ENCODE measurements at places on chromosomes 2 and 18.

DNA sequence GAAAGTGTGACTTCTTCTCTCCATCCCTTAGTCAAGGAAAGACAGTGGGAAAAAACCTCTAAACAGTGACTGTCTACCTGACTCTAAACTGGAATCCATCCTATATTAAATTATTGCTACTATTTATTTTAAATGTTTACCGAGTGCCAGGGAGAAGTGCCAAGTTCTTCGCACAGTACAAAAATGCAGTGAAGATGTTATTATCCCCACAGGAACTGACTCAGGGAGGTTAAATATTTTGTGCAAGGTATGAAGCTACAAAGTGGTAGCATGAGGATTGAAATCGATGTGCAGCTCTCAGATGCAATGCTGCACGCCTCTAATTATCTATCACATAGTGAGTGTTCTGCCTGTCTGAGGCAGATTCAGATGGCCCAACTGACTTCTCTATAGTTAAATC is 91.1 kb downstream of the MEP1B start:
- no peak for DNase-seq

- DNase-seq, result no peak
Observed at GRCh38 chr2:200193791-200194190, 112.7 kb upstream of the SPATS2L start.

GRCh38 chr2:133142087-133142486 is 426.2 kb downstream of the NCKAP5 start:
- no peak for DNase-seq

DNA sequence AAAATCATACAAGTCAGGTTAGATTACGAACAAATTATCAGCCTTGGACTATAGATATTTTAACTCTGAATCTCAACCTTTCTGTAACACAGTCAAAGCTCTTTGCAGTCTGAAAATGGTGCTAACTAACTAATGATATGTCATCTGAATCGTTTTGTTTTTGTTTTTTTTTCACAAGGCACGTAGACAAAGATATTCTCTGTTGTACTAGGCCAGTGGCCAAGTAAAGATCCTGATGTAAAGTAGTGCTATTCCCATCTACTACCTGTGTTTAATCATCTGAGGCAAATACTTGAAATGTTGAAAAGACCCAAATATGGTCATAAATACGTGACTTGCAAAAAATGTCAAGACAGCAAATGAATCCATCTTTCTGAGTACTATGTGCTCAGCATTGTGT is 65.7 kb downstream of the REL start:
- DNase-seq, result no peak

DNA sequence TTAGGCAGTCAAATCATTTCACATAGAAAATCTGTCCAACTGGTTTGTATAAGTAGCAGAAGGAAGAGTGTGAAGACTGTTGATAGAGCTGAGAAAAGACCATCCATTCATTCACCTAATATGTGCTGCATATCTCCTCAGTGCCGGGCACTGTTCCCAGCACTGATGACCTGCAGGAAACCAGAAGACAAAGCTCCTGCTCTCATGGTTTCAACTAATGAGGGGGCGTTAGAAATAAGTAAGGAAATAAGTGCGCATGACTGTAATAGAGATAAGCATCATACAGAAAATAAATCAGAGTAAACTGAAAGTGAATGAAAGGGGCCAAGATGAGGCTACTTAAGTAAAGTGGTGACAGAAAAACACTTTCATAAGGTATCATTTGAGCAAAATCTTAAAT is 427.5 kb upstream of the CDH20 start:
- DNase-seq, result no peak

DNA sequence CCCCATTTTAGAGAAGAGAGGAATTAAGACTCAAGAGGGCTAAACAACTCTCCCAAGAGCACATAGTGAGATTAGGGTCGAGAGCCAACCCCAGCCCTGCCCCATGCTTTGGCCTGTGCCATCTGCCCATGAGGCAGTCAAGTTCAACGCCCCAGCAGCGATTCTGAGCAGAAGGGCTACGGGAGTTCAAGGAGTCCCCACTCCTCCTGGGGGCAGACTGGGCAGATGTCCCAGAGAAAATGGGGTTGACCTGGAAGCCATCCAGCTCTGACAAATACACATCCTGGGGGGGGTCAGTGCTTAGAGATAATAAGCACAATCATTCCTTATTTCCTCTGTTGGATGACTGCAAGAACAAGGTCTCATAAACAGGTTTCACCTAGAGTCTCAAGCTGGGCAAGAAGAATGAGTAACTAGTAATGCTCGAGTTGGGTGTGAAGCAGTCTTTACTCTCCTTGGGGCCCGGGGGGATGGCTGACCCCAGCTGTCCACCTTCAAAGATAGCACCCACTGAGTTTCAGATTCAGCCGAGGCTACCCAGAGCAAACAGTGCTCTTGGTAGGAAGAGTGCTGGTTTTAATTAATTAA is 716.4 kb downstream of the RNF144A start:
- no peak for DNase-seq

- DNase-seq, result no peak
Observed at GRCh38 chr2:239355139-239355538, 45.7 kb downstream of the HDAC4 start.

DNA sequence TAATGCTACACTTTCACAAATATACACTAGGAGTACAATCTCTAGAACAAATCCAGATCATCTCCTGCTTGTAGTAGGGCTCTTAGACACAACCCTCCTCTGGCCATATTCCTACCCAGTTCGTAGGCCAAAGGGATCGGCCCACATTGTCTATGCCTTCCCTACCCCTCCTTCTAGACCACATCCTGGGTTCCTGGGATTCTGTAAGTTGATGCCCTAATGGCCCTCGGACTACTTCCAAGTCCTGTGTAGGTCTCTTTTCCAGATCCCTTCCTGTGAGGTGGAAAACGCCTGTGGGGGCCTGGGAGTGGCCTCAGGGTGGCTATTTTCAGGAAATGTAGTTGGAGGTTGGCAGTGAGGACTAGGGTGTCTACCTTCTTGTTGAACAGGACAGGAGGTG is 289.7 kb downstream of the ZNF385B start:
- DNase-seq, result no peak

DNA sequence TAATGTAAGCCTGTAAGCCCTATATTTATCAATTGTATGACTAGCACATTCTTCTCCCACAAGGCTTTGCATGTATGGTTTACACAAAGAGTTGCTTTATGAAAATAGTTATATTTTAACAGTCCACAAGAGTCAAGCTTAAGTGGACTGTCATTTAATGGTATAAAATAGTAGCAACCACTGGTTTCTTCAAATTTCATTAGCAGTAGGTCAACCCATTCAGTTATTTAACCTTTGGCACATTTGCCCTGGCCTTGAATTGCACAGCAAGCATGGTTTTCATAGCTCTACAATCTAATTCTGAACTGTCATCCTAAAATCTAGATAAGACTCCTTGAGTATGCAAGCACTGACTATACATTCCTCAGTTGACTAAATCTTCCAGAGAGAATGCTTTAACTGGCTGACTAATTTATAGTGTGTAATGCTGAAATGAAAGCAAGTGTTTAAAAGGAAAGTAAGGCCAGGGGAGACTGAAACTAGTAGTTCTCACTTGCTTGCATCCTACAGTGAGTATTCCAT is 1.8 kb downstream of the DPP4 start:
- DNase-seq, result peak; percentile 81

DNA sequence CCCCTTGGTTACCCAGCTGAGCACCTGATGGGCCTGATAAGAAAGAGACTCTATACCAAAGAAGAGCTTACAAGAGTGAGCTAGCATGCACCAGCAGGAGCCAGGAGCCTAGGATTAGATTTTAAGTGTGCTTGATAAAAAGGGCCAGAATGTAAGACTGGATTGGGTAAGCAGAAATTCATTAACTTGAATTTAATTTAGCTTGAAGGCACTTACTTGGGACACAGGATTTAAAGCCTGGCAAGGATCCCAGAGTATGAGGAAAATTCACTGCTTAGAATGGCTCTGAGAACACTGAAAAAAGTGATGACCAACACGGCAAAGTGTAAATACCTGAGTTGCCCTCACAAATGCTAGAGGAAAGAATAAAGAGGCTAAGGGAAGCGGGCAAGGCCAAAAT is 91.3 kb upstream of the RBBP8 start:
- no peak for DNase-seq

GRCh38 chr18:13573750-13574149 is 152.6 kb downstream of the FAM210A start:
- DNase-seq, result no peak
